Forelimb muscle (tissue), 1 donor: ENCODE measurements at places on chromosomes 4 and X.

DNA sequence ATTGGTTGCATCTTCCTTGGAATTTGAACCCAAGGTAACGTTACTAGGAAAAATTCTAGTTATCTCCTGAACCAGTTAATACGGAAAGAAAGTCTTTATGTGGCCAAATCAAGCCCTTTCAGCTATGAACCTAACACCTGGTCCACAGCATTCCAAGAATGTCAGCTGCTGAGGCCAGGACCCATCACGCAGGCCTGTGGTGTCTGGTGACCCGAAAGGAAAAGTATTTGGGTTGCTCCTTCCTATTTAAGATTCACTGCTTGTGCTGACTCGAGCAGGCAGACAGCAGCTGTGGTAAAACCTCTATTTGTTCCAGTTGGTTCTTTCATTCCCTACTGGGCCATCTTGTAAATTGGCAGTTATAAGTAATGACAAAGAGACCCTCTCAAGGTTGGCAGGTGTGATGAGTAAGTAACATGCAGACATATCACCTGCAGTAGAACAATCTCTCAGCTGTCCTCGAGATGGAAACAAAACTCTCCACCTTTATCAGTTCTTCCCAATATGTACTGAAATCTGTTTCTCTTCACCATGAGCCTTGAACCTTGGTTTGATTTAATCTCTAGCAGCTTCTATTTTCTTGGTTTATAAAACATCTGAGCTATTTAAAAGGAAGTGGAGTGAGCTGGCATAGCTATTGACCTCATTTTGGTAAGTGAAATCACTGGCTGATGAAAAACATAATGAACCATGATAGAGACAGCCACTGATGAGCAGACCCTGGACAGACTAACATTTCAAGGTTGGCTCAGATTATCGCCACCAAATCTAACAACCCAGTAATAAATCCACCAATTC, 182.1 kb upstream of the SMIM31 start:
- DNase-seq, result no peak

GRCh38 chrX:139692908-139693307, 15.1 kb downstream of the MCF2 start:
- DNase-seq, result no peak

DNA sequence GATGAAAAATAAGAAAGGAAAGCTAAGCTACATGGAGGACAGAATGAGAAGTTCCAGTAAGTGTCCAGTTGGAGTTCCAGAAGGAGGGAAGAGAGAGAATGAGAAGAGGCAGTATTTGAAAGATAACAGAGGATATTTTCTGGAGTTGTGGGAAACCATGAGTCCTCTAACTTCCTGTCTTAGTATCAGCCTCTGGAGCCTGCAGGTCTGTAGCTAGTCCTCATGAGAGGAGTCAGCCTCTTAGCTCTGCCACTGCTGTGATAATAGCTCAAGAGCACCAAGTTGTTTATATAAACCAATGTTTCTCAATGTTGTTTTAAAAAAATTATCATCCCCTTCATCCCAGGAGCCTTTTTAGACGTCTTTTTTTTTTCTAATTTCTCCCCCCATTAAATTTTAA, 2.4 kb upstream of the PLAC1 start:
- no peak for DNase-seq

DNA sequence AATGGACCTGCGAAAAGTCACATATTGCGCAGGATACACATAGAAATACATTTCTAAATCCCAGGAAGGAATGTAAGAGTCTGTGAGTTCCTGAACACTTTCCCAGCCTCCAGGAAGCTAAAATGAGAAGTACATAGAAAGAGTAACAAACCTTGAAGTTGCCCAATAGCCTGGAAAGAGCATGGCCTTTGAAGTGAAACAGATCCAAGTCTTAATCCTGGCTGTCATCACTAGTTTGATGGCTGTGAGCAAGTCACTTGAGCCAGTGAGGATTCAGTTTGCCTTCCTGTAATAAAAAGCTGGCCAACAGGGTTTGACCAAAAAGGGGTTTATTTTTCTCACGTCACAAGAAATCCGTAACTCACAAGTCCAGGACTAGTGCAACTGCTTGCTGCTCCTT, 69.8 kb downstream of the ARHGEF38 start:
- no peak for DNase-seq

DNA sequence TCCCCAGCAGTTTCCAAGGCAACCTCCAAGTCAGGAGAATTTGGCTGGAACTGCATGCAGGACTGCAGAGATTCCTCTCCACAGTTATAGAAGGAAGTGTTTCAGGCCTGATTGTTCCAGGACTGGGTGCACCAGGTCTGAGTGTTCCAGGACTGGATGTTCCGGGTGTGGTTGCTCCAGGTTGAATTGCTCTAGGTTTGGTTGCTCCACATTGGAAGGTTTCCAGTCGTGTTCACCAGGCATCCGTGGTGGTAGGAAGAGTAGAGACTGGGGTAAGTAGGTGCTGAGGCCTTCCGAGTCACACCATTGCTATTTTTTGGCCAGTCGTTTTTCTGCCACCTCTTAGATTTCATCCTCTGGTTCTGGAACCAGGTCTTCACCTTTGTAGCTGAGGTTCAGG, 105.4 kb downstream of the MSN start:
- DNase-seq, result no peak

DNA sequence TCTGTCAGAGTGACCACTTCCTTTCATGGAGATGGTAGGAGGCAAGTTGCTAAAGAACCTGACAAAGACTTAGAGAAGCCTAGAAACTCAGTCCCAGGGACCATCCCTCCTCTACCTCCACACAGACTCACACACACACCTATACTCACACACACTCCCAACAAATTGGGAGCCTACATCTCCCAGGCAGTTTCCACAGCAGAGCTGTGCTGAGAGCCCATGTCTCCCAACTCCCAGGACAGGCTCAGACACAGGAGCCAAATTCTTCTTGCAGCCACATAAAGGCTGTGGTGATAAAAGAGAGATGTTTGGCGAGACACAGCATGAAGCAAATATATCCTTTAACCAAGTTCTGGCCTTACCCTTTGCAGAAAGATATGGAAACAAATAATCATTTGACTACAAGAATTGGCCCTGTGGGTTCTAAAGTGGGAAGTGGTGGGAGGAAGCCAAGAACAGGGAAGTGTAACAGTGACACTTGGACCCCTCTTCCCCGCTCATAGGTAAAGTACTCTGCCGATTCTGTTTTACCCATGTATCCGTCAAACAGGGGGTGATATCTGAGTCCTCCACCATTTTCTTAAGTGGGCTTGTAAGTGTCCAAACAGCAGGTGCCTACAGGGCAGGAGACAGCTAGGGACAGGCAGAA, 11.0 kb upstream of the IDS start:
- no peak for DNase-seq

DNA sequence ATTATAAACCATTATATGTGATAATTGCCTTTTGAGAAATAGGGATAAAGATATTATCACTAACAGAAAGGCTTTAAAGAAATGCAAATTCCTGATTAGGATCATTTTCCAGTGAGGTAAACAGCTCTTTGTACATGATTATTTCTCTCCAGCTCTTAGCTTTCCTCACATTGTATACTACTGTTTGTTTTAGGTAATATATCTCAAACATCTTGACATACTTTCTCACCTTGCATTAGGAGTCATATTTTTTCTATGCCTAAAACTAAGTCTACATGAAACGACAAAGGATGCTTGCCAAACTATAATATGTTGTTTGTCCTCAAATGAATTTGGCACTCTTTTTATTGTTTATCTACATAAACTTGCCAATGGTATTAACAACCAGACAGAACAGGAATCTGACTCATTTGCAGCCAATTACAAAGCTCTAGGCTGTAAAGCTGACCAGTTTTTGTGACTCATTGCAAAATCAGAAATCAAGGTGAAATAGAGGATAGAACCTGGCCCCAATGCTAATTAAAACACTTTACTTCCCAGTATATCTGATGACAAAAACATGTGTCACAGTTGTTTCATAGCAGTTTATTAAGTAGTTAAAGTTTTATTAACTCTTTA, 107.0 kb downstream of the IQCM start:
- no peak for DNase-seq

DNA sequence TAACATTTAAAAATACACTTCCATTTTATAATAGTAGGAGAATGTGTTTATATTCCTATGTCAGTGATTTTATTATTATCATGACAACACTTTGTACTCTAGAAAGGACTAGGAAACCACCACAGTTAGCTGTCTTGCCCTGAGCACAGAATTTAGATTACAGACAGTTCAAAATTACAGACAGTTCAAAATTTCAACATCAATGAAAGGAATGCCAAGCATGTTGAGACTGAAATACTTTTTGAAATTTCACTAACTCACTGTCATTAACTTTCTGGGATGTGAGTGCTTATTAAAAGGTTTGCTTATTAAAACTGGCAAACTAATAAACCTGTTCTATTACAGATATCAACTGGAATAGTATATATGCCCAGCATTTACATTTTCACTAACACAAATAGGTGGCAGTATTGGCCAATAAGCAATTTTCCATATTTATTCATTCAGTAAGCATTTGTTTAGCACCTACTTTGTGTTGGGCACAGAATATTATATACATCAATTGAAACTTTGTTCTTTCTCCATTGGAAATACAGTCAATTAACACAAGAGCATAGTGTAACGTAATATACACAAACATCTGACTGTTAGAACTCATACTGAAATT, 179.4 kb downstream of the FBXW7 start:
- DNase-seq, result no peak

DNA sequence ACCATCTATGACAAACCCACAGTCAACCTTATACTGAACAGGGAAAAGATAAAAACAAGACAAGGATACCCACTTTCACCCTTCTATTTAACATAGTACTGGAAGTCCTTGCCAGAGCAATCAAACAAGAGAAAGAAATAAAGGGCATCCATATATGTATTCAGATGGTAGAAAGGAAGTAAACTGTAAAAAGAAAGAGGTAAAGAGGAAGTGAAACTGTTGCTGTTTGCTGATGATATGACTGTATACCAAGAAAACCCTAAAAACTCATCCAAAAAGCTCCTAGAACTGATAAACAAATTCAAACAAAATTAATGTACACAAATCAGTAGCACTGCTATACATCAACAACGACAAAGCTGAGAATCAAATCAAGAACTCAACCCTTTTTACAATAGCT, 538.7 kb upstream of the PABPC4L start:
- DNase-seq, result no peak

- no peak for DNase-seq
Measured at GRCh38 chrX:39440799-39441284, 639.6 kb downstream of the MID1IP1 start.
